ENCODE measurements at places on chromosomes 2 and 18.

DNA sequence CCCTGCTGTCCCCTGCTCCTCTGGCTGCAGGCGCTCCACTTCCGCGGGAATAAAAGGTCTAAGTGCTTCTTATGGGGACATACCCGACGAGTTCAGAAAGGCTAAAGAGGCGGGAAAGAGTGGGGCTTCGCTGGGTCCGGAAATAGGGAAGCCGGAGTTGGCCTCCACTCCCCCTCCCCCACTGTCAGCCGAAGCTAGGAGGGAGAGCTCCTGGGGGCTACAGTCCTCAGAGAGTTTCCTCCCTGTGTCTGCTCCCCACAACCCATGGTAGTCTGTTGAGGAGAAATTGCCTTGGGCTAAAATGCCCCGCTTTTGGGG lies 7.2 kb downstream of the GAD1 start:
- DNase-seq = no peak

- no peak for DNase-seq
Measured at GRCh38 chr18:5452943-5453443, 90.8 kb downstream of the EPB41L3 start.

- no peak for DNase-seq
Measured at GRCh38 chr2:177669625-177670330, 277.2 kb downstream of the AGPS start.

DNA sequence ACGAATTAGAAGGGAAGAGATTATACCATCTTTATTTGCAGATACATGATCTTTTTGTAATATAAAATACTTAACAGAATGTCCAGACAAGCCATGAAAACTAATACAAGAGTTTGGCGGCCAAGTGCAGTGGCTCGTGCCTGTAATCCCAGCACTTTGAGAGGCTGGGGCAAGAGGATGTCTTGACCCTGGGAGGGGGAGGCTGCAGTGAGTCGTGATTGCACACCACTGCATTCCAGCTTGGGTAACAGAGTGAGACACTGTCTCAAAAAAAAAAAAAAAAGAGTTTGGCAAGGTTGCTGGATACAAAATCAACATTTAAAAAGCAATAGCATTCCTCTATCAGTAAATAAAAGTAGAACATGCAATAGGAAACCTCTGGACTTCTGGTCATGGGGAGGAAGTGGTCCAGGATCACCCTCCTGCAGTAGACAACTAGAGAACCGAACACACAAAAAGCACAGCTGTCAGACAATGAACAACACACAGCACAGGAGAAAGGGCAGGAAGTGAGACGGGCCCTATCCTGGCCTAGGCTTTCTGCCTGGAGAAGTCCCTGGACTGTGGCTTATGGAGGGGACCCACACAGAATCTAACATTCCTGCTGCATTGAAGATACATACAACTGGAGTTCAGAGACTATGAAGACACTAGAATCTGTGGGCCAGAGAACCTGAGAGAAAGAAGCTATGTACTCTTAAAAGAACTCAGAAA lies 118.9 kb upstream of the ARL4C start:
- DNase-seq = no peak

GRCh38 chr2:241584436-241584835 lies 25.9 kb downstream of the BOK start:
- DNase-seq = no peak

GRCh38 chr18:63559567-63560491 lies 17.7 kb downstream of the SERPINB12 start:
- no peak for DNase-seq

- peak; percentile 2 for DNase-seq
Measured at GRCh38 chr2:160109939-160110673, 47.7 kb upstream of the PLA2R1 start.

- DNase-seq = no peak
Measured at GRCh38 chr2:47070920-47071824, 83.9 kb downstream of the STPG4 start.

GRCh38 chr2:17583166-17583565 lies 42.7 kb downstream of the VSNL1 start:
- no peak for DNase-seq

- no peak for DNase-seq
Measured at GRCh38 chr2:9545502-9545901, 10.1 kb downstream of the ADAM17 start.

DNA sequence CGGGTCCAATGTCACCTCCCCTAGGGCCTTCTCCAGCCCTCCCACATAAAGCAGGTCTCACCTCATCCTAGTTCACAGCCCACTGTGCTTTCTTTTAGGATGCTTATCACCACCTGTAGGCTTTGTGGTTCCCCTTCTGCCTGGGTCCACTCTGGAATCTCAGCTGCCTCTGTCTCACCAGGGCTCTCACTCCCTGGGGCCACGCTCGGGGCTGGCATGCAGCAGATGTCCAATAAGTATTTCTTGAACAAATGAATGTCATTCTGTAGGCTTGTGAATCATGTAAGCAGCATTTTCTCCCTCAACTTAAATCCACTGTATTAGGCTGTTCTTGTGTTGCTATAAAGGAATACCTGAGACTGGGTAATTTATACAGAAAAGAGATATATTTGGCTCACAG lies 4.3 kb upstream of the SH3BP4 start:
- no peak for DNase-seq

DNA sequence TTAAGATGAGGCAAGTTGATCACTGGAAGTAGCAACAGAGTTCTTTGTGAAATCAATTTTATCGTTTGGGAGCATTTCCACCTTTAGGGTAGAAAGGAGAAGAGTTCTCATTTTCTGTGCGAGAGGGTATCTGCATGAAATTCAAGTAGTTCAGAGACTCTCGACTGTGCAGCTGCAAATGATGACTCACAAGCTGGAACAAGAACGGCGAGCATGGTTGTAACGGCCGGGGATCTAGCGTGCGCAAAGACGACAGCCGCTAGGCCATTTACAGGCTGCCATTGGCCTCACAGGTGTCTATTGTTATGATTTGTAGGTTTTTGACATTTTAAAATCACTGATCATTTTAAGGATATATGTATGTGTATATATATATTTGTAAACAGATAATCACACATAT lies 5.2 kb downstream of the KLHL29 start:
- no peak for DNase-seq

GRCh38 chr2:88925770-88926462 lies 234.4 kb downstream of the RPIA start:
- no peak for DNase-seq

- DNase-seq = no peak
Measured at GRCh38 chr2:173434762-173435569, 80.3 kb downstream of the CDCA7 start.

DNA sequence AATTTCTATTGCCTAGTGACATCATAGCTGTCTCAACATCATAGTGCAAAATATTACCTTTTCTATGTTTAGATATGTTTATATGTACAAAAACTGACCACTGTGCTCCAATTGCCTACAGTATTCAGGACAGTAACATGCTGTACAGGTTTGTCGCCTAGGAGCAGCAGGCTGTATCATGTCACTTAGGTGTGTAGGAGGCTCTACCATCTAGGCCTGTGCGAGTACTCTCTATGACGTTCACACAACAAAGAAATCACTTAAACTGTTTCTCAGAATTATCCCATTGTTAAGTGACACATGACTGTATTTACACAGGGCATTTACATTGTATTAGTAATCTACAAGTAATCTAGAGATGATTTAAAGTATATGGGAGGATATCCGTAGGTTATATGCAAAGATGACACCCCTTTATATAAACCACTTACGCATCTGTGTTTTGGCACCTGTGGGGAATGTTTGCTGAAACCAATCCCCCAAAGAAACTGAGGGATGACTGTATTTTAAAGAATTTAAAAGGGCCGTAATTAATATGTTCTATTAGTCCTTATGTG lies 24.7 kb downstream of the IL1R2 start:
- no peak for DNase-seq

DNA sequence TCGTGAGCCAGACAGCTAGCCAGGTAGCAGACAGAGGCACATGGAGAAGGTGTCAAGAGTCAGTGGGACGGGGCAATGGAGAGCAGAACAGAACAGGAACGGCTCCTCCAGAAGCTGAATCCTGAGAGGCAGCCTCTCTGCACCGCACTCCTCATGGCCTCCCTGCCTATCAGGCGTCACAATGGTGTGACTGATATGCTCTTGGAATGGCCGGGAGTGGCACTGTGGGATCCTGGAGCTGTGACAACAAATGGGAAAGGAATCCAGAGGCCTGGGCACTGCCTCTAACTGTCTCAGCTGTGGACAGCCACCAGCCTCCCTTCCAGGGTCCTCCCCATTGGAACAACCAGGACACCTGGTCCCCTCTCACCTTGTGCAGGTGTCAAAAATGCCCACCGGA lies 89.1 kb upstream of the ID2 start:
- DNase-seq = no peak

DNA sequence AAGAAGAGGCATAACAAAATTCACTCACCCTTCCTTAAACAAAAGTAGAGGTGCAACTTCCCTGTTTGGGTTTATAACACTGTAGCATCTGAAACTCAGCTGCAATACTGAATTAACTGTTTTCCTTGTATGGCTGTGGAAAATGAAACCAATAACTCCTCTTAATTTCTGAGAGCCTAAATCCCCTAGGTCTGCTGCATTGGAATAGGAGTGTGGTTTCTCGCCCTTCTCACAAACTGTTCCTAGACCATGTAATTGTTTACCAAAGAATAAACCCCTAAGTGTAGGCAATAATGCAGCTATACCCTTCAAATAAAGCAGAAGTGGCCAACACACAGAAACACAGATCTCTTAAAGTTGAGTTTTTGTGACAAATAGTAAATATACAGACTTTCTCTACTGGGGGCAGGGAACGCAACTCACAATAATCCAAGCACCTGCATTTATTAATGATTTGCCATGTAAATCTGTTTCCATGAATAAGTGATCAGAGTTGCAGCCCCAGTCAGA lies 52.0 kb downstream of the RASGRP3 start:
- DNase-seq = no peak

GRCh38 chr18:61607867-61608266 lies 274.6 kb downstream of the CDH20 start:
- DNase-seq = no peak

DNA sequence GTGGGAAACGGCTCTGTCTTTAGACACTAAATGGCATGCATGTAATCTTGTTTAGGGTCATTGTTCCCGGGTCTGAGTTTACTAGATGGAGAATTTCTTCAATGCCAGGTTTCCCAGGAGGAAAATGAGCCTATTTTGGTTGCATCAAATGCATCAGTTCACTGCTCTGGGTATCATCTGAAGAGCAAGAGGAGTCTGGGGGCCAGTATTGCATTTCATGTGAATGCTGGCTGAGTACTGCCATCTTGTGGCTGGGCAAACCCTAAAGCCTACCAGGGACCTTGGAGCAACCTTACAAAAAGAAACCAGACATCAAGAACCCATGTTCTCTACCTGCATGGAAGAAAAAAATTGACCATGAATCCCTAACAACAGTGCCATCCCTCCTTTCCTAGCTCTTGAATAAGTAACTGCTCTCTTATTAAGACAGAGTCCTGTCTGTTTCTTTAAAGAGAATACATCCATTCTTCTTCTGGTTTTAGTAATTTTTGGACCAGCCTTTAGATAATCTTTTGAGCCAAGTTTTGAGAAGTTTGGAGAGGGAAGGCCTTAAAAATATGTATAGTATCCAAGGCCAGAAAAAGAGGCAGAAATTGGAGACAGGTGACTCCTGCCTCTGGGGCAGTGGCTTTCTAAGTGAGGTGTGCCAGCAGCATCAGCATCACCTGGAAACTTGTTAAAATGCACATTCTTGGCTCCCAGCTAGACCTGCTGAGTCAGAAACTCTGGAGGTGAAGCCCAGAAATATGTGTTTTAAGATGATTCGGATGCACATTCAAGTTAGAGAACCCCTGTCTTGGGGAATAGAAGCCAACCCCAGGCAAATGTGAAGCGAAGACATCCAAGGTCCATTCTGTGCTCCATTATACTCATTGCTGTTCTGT lies 261.0 kb upstream of the CXCR4 start:
- peak; percentile 51 for DNase-seq

GRCh38 chr2:30675758-30676157 lies 131.5 kb downstream of the CAPN13 start:
- DNase-seq = no peak

DNA sequence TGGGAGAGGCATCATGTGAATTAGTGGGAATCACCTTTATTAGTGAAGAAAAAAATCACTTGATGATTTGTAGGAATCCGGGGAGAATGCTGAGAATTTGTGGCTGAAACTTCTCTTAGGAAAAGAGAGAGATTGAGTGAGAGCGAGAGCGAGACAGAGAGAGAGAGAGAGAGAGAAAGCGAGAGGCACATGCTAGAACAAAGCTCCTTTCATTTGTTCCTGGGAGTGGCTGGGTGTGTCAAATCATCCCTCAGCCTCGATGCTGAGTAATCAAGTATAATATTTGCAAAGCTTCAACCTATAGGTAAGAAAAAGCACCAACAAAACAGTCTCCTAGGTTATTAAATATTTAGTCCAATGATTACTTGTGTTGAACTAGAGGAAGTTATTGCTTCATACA lies 4.4 kb upstream of the SERPINB5 start:
- no peak for DNase-seq

DNA sequence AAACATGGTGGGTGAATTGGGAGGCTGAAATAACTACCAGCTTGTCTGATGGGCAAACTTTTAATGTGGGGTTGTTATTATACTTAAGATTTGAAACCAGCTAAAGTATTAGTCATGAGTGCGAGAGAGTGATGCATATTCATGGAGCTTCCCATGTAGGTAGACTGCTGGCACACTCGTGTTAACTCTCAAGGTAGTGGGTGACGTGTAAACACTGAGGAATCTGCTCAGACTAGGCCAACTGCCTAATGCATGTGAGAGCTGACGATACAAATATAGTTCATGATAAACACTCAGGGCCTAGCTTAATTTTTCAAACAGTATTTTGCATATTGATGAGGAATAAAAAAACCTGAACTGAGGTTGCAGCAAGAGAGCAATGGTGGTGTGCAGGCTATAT lies 1165.7 kb upstream of the PIK3C3 start:
- DNase-seq = no peak

DNA sequence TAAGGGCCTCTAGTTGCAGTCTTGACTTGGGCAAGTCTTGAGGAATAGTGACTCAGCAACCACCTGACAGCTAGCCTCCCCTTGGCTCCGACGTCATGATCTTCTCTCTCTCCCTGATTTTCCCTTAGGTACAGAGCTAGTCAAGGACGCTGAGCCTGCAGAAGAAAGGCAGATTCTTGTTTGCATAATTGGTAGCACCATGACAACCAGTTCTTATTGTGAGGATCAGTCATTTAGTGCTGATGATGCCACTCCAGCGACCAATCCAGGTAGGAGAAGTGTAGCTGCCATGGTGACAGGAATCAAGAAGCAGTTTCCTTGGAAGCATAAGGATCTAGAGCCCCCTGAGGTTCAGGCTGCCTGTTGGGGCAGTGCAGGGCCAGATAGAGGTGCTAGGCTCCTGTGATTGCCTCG lies 2.8 kb upstream of the RESP18 start:
- no peak for DNase-seq

DNA sequence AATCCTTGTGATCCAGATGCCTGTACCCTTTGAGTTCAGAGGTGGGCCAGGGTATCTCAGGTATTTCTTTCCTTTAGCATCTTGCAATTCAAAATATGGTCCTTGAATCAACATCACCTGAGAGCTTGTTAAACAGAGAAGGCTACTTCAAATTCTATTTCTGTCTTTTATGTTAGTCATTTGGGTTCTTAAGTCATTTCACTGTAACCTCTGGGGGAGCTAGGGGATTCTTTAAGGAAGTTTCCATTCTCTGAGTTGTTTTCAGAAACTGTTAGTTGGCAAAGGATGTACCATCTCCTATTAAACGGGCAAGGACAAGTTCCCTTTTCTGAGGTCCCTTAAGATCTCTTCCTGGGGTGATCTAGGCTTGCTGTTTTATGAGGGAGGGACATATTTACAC lies 16.6 kb downstream of the CFLAR start:
- DNase-seq = no peak
